ENCODE measurements at places on chromosomes 7 and 10.

DNA sequence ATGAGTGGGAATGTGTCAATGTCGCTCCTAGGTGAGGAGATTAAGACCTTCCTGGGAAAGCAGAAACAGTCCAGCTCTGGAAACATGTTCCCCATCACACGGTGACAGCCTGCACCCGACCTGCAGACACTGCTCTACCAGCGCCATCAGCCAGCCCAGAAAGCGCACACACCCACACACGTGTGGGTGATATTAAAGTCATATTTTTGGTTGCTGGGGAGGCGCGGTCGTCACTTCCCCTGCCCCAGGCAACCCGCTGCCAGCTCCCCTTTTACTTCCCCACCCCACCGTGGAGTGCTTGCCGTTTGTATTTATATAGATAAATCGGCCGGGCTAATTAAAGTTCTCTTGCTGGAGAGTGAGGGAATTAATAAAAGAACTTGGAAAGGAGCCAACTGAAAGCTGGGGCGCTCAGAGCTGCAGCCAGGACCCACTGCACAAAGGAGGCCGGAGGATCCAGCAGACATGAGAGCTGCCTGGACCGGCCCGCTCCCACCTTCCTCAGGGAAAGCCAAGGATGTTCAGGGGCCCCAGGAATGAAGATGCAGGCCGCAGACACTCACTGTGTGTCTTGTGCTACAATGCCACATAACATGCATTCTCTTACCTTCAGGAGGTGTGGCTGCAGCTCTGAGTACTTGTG, 145.2 kb upstream of the UNC5B start:
- DNase-seq: no peak

DNA sequence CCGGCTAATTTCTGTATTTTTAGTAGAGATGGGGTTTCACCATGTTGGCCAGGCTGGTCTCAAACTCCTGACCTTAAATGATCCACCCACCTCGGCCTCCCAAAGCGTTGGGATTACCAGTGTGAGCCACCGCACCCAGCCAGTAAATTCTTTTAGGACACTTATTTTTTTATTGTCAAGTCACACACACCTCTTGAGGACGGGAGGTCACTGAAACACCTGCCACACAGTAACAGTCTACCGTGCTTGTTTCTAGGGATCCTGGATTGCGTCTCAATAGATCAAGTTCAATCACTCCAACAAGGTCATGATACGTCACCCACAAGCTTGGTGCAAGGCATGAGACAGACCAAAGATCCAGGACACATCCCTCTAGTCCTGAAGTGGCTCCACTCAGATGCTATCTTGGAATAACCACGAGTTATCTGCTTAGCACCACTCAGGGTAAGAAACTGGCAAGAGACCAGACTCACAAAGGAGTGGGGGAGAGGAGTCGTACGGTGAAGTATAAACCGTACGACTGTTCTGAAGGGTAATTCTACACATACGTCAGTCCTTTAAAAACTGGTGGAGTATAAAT, 58.9 kb upstream of the NCAPG2 start:
- no peak for DNase-seq

GRCh38 chr10:5450605-5451384, 38.4 kb downstream of the NET1 start:
- DNase-seq: no peak

DNA sequence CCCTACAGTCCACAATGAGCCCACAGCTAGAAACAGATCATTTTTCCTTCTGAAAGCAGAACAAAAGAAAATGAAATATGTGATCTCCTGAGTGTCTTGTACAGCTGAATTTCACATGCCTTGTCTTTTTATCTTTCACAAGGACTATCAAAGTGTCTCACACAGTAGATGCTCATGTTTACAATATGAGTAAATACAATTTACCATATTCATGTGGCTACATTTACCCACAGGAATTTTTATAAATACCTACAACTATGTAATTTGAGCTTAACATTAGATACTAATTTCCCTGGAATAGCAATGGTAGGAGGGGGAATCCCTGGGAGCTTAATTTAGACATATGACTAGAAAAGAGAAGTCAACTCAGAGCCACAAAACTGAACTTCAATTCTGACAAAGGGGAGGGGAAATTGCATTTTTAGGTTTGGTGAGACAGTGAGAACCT, 186.2 kb downstream of the MACC1 start:
- no peak for DNase-seq

DNA sequence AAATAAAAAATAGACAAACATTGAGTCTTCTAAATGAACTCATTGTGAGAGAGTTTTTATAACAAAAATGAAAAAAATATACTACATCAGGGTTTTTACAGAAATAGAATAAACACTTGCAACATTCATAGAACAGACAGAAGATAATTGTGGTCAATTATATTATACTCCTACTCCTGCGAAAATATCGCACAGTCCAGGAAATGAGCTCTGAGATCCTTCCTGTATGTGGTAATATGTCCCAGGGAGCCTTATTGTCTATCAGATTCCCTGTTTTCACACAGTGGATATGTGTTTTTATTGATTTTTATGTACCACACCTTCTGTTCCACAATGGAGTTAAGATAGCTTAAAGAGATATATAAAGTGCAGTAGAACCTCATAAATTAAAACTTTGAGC, 27.5 kb upstream of the RELN start:
- DNase-seq: no peak

- no peak for DNase-seq
Observed at GRCh38 chr7:17472939-17473338, 174.5 kb downstream of the AHR start.

- DNase-seq: no peak
Observed at GRCh38 chr7:154202002-154202401, 149.8 kb downstream of the DPP6 start.

GRCh38 chr10:3179174-3179573, 6.6 kb upstream of the PITRM1 start:
- no peak for DNase-seq

DNA sequence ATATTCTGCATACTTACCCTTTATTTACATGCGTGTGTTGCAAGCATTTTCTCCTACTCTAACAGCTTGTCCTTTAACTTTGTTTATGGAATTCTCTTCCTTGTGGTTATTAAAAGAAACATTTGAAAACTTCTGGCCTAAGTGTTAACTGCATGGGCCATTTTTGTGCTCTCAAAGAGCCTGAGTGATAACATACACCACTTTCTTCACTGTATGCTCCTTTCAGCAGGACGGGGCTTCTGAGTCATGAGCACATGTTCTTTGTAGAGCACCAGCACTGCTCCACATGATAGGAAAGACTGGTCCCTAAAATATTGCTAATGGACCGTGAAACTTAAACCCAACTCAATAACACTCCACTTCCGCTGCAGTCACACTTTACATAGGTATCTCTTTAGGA, 1093.6 kb upstream of the GHITM start:
- DNase-seq: no peak

DNA sequence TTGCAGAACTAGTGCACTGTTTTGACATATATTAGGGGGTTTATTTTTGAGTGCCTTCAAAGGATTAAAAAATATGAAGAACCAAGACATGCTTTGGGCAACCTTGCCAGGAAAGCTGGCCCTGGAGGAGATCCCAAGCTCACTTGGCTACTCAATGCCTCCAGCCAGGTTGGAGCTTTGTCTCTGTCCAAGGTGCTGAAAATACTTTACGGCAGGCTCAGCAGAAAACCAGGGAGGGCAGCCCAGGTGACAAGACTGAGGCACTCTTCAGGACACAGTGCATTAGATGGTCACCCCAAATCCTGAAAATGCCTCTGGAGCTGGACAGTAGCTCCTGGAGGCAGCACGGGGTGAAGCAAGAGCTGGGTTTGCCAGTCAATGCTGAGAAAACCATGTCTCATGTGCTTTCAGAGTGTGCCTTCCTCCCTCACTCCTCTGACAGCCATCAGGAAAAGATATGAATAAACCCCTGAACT, 5.8 kb upstream of the KCNH2 start:
- no peak for DNase-seq

DNA sequence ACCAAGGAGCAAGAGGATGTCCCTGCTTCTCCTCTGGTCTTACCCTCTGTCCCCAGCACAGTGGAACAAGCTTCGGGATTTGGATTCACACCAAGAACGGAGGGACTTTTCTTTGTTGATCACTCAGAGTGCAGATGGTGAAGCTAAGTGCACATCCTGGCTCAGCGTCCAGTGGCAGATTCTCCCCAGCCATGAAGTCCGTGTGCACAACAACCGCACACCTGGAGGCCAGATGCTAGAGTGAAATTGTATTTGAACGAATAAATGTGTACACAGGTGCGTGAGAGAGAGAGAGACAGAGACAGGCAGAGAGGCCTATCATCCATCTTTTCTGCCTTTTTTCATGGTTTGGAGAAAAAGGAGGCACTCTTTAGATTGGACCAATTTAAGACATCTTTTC, 31.5 kb downstream of the ASB13 start:
- no peak for DNase-seq

GRCh38 chr10:118547282-118547681, 48.2 kb downstream of the PRLHR start:
- no peak for DNase-seq
